ENCODE measurements at places on chromosomes 13 and 19. TPM values are rescaled to one million over a fixed set of nuclear protein-coding genes. Genes with fewer than 3 reads are reported as not detected.
A peak's percentile ranks its signal among the peaks of the same experiment; 100 is the strongest.

CYP4F12 gene
- 0.61 TPM for total RNA-seq

GRCh38 chr19:5313307-5313706, 27.3 kb downstream of the PTPRS start:
- ATAC-seq = no peak

- ATAC-seq = no peak
Observed at GRCh38 chr19:44626048-44626624, 12.8 kb downstream of the IGSF23 start.

DNA sequence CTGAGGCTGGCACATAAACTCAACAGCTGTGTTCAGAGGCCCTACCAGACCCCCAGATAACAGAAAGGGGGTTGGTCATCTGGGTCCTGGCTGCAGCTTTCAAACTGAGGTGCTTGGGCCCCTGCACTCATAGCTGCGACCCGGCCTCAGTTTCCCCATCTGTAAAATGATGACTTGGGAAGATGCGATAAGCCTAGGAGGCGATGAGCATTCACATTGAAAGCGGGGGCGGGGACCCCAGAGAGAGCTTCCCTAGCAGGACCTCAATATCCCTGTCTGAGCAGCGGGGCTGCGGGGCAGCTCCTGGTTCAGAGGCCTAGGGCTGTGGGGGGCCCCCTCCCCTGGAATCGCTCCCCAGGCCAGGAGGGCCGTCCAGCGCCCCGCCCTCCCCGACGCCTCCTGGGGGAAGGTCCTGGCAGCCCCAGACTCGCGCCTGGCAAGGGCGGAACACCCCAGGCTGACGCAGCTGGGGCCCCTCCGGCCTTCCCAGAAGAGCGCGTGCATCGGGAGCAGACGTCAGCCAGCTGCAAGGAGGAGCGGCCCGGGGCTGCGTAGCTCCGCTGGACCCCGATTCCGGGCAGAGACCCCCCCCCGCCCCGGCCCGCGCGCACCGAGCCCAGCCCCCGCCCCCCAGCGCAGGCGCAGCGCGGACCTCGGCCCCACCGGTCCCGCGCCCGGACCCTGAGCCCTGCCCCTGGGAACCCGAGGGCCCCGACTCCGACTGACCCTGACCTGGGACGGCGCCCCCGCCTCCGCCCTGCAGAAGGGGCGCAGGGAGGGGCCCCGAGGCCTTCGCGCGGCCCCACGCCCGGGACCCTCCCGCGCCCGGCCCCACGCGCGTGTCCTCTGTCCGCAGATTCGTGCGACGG, 3.5 kb downstream of the FSTL3 start:
- ATAC-seq = peak; percentile 9

- no peak for ATAC-seq
Observed at GRCh38 chr19:16148443-16149229, 5.2 kb downstream of the HSH2D start.

LILRB5 gene
- not detected for total RNA-seq

KLC3 gene
- total RNA-seq = 0.24 TPM

HRC gene
- total RNA-seq = not detected

- ATAC-seq = no peak
Observed at GRCh38 chr13:109401891-109402290, 384.5 kb downstream of the IRS2 start.

KLF12 gene
- total RNA-seq = 30.5 TPM

DNA sequence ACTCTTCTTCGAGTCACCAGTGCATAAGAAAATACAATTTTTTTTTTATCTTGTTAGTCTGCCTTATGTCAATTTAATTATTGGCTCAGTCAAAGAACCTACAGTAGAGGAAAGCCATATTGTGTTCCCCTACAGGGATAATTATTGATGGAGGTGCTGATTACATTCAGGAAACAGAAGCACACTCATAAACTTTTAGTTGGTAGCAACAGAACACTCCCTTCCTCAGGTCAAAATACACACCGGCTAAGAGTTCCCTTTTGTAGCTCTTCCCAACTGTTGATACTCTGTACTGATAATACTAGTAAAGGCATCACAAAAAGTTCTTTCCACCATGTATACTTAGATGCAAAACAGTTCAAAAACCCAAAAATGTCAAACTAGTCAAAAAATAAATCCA, 18.4 kb downstream of the FOXO1 start:
- no peak for ATAC-seq

DNA sequence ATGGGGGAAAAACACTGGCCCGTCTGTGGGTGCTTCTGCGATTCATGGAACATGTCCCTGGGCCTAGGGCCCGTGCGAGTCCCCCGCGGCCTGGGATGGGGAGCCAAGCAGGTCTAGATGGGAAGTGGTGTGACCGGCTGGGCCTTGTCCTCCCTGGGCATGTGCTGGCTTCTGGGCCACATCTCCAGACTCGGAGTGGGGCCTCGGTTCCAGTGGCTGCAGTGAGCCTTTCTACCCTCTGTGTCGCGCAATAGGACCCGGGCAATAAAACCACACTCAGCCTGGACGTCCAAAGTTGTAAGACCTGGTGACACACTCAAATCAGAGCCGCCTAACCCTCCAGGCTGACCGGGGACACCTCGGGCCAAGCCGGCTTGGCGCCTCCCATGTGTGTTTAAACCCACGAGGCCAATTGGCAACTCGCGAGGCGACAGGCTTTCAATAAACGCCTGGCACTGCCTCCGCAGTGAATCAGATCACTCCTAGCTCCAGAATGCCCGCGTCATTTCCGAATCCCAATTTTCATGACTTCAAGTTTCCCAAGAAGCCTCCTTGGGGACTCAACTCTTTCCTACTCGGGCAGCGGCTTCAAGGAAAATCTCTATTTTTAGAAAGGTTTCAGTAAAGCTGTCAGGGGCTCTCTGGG, 57.3 kb downstream of the KLF2 start:
- ATAC-seq = no peak

EFNA2 gene
- not detected for total RNA-seq

GRCh38 chr13:98626298-98626935, 49.5 kb upstream of the STK24 start:
- no peak for ATAC-seq

All from activated T-helper 17 cell treated with anti-CD3 and anti-CD28 coated beads, Interleukin-2, amount 50 U/mL, for 72 hours (primary cell).